ENCODE measurements at places on chromosomes 7 and 10. TPM values are rescaled to one million over a fixed set of nuclear protein-coding genes. Genes with fewer than 3 reads are reported as not detected.

DNA sequence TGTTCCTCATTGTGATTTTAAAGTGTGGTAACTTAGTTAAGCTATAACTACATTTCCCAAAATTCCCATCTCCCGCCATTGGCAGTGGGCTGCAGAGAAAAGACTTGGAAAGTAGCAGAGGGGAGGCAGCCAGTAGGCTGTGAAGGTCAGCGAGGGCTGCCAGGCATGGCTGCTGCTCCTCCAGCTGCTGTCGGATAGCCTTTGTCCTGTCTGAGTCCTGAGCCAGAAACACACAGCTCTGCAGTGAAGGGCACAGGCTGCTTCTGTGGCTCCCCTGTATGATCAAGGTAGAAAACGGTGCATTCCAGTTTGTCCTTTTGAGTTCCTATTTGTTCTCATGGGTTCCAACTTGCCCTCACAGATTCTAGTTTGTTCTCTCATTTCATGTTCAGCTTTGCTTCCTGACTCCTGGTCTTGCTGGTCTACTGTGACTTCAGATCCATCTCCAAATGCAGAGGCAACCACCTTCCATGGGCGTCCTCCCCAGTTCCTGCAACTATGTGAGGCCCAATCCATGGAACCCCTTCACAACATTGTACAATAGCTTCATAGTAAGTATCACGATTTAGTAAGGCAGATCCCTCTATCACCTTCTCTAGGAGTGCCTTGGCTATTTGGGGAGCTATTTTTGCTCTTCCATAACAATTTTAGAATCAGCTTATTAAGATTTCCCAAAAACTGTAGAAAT lies 31.7 kb downstream of the SYPL1 start:
- no peak overlapping the region for H3K4me3 ChIP-seq
- DNase-seq = no peak
- no peaks in the 10 kb centered on the region for H3K4me1 ChIP-seq
- no peaks in the 10 kb centered on the region for H3K27me3 ChIP-seq
- H3K36me3 ChIP-seq = no peaks in the 10 kb centered on the region

GRCh38 chr10:3106928-3107425 lies 39.6 kb downstream of the PFKP start:
- H3K4me3 ChIP-seq = no peak overlapping the region
- H3K27ac ChIP-seq = no peak overlapping the region
- DNase-seq = no peak
- no peaks in the 10 kb centered on the region for H3K36me3 ChIP-seq
- no peaks in the 10 kb centered on the region for H3K4me1 ChIP-seq

DNA sequence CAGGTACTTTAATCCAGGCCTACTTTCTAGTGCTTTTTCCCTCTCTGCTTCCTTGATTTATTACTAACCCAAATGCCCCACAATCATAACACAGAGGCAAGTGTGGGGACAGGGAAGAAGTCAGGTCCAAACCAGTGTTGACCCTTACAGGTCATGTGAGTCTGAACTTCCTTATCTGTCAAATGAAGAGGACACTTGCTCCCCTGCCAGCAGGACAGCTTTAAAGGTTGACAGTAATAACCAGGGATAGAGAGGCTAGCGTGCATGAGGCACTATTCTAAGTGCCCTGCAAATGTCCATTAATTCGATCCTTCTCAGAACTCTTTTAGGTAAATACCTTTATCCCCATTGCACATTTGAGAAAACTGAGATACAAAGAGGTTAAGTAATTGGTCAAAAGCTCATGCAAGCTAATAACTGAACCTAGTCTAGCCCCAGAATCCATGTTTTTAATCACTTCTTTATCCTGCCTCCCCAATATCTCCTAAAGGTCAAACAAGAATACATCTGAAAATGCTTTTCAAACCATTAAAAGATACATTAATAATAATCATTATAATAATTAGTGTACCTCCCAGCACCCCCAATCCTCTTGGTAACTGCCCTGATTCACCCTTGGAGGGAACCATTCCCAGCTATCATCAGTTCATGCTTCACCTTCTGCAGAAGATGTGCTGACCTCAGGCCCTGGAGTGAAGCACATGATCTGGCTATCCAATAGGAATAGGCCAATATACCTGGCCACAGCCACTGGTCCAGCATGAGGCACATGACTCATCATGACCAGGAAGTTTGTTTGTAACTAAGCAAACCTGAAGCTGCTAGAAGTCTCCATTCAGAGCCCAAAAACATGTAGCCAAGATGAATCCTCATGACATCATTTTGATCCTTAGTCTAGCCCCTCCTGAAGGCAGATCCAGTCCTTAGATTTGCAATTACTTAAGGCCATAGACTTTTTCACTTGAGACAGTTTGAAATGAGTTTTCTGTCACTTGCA lies 40.7 kb downstream of the SGMS1 start:
- H3K4me3 ChIP-seq = no peak overlapping the region
- H3K36me3 ChIP-seq = 0 out of 2 replicates have a peak, but pooled peaks cover 5% of the 10 kb centered on the region
- peak; percentile 91 for DNase-seq

Gene SNX10
- 7.9 TPM for total RNA-seq

- no peaks in the 10 kb centered on the region for H3K27me3 ChIP-seq
- no peaks in the 10 kb centered on the region for H3K36me3 ChIP-seq
- no peak for DNase-seq
- H3K27ac ChIP-seq = no peak overlapping the region
Observed at GRCh38 chr7:112982441-112983063, 104.1 kb downstream of the GPR85 start.

All from PC-3 (cell line).